Activated CD8-positive, alpha-beta memory T cell treated with anti-CD3 and anti-CD28 coated beads, Interleukin-2, amount 10 ng/mL, durations not matched to agents 7 days and 5 days (primary cell): ENCODE measurements at places on chromosomes 11 and 22. TPM values are rescaled to one million over a fixed set of nuclear protein-coding genes. Genes with fewer than 3 reads are reported as not detected.

DNA sequence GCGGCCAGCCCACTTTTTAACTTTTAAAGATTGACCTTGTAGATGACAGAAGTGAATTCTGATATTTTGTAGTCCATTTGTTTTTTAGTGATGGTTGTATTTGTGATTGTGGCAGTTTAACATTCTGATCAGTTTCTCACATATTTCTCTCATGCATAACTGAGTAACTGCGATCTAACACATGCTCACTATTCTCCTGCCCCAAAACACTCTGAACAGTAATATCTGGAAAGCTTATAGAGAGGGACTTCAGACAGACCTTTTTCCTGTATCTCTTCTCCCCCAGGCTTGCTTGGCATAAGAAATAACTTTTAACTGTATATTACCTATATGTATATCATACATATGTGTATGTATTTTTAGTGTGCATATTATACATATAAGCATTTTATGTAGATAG, 37.3 kb upstream of the MYO18B start:
- DNase-seq = no peak

- DNase-seq = peak; percentile 56
Measured at GRCh38 chr11:104164028-104164520, at the start of gene PDGFD. Gene PDGFD, minus strand, starts transcription at chr11:104164147.

GRCh38 chr11:45993531-45994001, 71.1 kb downstream of the LARGE2 start:
- no peak for DNase-seq

GRCh38 chr11:70862093-70862492, 390.3 kb downstream of the SHANK2 start:
- no peak for DNase-seq

DNA sequence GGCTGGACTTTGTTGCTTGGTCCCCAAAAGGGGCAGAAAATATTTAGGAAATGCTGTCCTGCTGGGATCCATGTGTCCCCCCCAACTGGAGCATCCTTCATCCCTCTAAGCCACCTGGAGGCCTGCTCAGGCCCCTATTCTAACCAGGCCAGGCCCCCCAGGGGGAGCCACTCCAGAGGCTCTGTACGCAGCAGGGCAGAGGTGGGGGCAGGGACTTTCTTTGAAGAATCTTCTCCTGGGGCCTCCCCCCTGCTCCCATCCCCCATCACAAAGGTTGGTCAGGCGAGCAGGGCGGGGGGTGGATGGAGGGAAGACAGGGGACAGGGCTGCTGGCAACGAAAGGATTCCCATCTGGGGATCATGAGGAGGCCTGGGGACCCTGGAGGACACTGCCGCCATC, 170.8 kb downstream of the MN1 start:
- no peak for DNase-seq

- no peak for DNase-seq
Measured at GRCh38 chr11:95389427-95389826, 158.4 kb upstream of the SESN3 start.

DNA sequence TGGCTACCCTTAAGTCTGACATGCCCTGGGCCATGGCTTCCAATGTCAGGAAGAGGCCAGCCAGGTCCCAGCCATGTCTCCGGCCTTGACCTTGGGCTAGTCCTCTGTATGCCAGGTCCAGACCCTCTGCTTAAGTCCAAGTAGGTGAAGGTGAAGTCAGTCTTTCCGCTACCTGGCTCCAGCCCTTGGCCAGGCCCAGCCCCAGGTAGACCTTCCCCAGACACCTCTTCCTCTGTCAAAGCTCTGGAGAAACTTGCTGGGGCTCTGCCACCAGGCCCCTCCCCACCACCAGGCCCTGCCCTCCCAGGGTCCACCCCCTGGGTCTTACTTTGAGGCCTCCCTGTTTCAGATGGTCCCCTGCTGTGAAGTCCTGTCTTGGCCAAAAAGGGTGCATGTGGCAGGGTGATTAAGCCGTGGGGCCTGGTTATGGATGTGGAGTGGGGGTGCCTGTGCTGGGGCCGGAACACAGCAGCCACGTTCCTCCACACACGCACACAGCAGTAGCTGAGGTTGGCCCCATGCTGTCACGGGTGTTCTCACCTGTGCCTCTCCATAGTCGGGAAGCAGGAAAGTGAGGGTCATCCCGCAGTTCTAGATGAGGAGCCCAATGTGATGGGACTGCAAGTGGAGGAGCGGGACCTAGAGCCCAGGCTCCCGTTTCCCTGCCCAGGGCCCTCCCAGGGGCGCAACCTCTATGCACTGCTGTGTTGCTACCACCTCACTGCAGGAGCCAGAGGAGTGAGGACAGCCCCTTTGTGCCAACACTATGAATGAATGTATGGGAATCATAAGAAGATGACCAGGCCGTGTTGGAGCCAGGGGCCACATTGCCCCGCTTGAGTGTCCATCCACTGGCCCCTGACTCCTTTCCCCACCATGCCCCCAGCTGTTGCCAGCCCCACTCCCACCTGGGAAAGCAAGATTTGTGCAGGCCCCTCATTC, 72.2 kb downstream of the LINC01488 start:
- no peak for DNase-seq

- no peak for DNase-seq
Measured at GRCh38 chr11:34407121-34407813, 31.5 kb upstream of the CAT start.

GRCh38 chr22:47276991-47277390, 514.5 kb downstream of the TBC1D22A start:
- no peak for DNase-seq

GRCh38 chr22:26903030-26903856, 245.9 kb downstream of the MIAT start:
- no peak for DNase-seq

DNA sequence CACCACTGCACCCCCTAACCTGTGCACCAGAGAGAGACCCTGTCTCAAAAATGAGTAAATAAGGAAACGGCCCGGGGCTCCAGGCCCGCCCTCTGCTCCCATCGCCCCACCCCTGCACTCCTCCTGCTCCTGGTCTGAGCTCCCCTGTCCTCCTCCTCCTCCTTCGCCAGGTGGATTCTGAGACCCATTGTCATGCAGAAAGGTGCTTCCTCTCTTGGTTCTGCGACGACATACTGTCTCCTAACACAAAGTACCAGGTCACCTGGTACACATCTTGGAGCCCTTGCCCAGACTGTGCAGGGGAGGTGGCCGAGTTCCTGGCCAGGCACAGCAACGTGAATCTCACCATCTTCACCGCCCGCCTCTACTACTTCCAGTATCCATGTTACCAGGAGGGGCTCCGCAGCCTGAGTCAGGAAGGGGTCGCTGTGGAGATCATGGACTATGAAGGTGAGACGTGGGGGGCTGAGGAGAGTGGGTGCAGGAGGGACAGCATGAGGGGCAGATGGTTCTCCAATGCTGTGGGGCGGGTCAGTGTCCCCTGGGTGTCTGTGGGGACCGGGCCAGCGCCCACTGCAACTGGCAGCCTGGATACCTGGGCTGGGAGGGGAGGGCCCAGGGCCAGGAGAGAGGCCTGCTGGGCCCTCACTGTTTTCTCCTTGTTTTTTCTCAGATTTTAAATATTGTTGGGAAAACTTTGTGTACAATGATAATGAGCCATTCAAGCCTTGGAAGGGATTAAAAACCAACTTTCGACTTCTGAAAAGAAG, 3.1 kb upstream of the APOBEC3D start:
- no peak for DNase-seq

DNA sequence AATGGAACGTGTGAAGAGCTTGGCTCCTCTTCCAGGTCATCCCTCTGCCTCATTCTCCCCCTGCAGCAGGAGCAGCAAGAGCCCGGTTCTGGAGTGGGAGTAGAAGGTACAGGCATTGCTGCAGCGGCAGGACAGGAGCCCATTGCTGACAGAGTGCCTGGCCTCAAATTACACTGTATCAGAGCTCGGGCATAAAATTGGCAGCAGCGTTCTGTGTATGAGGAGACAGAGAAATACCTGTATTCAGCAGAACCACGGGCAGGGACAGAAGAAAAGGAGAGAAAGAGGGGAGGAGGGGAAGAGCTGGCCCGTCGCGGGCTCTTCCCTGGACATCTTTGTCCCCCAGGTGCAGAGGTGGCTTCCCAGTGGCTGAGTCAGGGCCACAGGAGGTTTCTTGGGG, 2.6 kb upstream of the NCF4 start:
- no peak for DNase-seq

DNA sequence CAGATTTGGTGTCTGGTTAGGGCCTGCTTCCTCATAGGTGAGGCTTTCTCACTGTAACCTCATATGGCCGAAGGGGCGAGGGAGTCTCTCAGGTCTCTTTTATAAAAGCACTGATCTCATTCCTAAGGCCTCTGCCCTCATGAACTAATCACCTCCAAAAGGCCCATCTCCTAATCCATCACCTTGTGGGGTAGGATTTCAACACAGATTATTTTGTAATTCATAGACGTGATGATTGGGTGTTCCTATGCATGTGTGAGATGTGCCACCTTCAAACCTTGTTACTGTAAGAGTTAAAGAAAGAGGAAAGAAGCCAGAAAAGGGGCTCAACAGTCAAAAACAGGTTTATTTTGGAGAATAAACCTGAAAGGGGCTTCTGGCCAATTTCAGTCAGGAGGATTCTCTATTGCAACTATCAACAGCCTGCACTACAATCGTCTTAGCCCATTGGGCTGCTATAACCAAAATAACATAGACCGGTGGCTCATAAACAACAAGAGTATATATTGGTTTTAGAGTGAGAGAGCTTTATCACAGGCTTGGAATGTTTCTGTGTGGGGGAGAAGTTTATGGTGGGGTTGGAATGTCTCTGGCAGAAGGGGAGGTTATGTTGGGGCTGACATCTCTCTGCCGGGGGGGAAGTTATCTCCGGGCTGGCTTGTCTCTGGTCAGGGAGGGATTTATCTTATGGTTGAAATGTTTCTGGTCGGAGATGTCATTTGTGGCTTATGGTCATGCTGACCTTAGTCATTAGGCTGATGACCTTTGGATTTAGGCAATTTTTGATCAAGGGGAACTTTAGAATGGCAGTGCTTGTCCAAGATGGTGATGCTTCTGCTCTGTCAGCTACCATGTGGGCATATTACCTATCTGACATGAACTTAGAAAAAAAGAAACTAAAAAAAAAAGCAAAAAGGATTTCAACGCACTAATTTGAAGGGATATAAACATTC, 35.1 kb downstream of the CSF2RB start:
- no peak for DNase-seq

DNA sequence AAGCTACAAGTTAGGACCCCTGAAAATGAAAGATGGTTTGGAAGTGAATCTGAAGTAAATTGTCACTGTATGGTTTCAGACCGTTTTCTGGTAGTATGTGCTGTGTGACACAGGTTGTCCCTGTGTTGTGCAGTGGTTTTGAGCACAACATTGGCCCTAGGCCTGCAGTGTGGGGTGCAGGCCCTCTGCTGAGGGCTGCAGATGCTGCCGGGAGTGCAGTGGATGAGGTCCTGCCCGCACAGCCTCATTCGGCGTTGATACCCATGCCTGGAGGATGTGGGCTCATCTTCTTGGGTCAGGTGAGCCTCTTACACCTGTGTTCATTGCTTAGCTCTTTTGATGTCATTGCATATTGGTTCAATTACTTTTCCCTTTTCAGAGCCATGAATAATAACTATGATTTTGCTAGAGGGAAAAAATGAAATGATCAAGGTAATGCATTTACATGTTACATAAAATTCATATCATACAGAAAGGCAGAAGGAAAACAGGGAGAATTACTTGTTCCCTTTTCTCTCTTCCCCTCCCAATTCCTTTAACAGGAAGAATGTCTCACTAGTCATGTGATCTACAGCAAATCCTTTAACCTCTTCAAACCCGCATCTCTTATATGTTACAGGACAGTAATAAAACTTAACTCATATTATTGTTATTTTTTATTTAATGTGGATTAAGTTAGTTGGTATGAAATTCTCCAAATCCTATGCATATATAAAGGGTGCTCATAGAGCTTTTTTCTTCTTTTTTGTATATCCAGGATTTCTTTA, 48.7 kb downstream of the PTPRJ start:
- peak; percentile 56 for DNase-seq

- no peak for DNase-seq
Measured at GRCh38 chr11:77026743-77027142, 7.5 kb upstream of the B3GNT6 start.

DNA sequence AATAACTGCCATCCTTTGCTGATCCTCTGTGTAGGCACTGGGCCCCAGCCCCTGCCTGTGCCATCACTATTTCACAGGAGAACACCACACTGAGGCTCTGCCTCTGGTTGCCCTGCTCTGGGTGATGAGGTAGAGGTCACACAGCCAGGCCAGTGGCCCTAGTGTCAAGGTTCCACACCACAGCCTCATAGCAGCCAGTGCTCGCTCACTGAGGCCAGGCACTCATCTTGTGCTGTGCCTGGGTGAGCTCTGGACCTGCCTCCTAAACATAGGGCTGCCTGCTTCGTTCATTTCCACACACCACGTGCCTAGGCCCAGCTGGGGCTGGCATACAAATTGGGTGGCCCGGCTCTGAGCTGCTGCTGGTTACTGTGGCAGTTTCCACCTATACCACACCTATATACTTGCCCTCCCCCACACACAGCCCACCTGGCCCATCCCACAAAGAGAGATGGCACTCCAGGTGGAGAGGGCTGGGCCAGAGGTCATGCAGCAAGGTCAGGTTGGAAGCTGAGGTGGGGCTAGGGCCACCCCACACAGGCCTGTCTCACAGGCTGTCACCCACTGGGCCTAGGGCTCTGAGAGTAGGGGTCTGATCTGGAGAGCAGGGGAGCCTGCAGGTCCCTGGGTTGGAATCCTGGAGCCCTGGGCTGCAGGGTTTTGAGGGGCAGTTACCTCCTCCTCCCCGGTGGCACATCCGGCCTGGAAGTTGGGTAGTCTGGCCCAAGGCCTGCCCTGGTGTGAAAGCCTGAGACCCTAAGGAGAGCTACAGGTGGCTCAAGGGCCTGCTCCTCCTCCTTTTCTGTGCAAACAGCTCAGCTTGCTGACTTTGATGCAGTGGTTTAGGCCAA, 11.2 kb downstream of the KCNQ1OT1 start:
- DNase-seq = no peak

DNA sequence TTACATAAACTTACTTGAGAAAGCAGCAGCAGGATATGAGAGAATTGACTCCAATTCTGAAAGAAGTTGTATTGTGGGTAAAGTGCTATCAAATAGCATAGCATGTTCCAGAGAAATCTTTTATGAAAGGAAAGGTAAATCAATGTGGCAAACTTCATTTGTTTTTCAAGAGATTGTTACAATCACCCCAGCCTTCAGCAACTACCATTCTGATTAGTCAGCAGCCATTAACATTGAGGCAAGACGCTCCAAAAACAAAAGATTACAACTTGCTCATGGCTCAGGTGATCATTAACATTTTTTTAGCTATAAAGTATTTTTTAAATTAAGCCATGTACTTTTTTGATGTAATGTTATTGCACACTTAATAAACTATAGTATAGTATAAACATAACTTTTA, 357.2 kb downstream of the TMEM135 start:
- no peak for DNase-seq

Gene GLB1L2
- 1.3 TPM for total RNA-seq

Gene HORMAD2
- total RNA-seq = 0.09 TPM

Gene RASD2
- total RNA-seq = 0.09 TPM

Gene PRG3
- total RNA-seq = not detected

Gene TRIM34
- 16.1 TPM for total RNA-seq

Gene SEPTIN5
- total RNA-seq = 0.30 TPM

Gene FAM83F
- not detected for total RNA-seq

Gene BIRC3
- total RNA-seq = 231 TPM

Gene RAPSN
- 0.79 TPM for total RNA-seq

Gene PDXP
- total RNA-seq = 25.9 TPM

Gene RTN4R
- 2.5 TPM for total RNA-seq

Gene MPEG1
- total RNA-seq = not detected

Gene LRRC10B
- not detected for total RNA-seq
